ENCODE measurements at places on chromosomes 6 and 20.

GRCh38 chr6:140541288-140541687 is 1166.8 kb upstream of the CITED2 start:
- DNase-seq = no peak

GRCh38 chr6:33108307-33108706 is 32.5 kb downstream of the HLA-DPB1 start:
- DNase-seq = no peak

DNA sequence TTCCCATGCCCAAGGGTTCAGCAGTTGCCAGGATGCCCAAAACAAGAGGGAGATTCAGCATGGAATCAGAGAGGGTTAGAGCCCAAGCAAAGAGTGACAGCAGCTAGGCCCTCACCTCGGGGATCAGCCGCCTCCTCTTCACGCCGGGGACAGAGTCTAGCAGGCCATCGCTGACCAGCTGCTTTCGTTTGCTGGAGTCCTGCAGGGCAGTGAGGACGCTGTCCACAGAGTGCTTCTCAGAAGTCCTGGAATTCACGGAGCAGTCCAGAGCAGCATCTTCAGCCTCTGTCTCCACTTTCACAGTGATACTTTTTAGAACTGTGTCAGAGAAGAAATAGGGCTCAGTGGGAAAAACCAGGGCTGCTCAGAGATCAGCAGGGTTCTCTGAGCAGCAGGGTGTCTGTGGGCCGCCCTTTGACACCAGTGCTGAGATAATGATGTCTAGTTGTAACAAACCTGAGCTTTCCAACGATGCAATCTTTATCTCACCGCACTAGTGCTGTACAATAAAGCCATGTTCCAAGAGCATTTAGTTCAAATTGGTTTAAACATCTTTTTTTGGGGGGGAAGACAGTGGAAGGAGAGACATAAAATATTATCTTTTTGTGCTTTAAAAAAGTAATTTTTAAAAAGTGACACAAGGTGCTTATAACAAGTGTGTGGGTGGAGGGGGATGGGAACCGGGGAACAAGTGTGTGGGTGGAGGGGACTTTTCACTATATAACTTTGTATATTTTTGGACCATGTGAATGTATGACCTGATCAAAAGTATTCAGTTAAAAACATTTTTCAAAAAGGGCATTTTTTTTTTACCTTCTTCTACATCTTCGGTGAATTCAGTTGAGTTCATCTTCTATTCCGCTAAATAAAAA is 16.6 kb downstream of the BEND3 start:
- no peak for DNase-seq

DNA sequence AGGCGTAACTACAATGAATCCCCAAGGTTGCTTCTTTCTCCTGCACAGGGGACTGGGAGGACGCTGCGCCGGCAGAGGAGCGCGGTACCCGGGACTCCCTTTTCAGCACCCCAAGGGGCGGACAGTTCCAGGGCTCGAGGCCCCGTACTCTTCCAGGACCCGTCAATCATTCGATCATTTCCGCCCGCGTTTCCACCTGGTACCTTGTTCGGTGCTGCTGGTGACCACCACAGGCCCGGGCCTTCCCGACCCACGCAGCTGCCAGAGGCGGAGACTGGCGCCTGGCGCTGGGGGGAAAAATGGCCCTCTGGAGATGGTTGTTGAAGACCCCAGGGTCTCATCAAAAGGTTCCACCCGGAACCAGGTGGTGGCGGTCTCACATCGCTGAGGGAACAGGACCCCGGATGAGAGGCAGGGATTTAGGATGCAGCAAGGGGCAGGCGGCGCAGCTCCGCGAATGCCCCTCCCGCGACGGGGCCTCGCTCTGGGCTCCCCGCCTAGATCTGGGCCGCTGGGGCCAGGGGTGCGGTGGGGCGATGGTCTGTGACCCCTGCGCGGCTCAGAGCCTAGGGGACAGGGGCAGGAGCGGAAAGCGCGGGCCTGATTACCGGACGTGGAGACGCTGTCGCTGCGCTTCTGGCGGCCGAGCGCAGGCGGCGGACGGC is 744 bp downstream of the VSX1 start:
- no peak for DNase-seq

DNA sequence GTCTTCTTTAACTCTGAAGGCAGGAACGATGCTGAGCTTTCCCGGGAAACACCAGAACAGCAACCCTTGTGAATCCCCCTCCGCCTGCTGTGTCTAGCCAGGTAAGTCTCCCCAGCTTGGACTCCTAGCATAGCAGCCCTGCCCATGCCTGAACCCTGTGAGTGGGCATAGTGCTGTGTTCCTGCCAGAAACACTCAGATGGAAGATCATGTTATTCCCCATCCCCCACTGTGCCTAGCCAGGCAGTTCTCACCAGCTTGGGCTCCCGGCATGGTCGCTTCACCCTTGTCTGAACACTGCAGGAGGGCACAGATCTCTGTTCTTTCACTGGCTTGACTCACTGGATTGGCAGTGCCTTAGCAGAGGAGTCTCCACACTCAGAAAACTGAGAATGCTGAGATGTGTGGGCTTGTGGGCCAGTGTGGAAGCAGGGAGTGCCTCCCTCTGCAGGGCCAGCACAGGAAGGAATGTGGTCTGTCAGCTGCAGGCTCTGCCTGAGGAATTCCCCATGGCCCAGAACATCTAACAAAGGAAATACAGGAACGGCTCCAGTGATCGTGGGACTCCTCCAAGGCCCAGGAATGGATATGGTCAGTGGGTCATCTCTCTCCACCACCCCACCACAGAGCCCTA is 440.1 kb upstream of the ADGRB3 start:
- DNase-seq = no peak

DNA sequence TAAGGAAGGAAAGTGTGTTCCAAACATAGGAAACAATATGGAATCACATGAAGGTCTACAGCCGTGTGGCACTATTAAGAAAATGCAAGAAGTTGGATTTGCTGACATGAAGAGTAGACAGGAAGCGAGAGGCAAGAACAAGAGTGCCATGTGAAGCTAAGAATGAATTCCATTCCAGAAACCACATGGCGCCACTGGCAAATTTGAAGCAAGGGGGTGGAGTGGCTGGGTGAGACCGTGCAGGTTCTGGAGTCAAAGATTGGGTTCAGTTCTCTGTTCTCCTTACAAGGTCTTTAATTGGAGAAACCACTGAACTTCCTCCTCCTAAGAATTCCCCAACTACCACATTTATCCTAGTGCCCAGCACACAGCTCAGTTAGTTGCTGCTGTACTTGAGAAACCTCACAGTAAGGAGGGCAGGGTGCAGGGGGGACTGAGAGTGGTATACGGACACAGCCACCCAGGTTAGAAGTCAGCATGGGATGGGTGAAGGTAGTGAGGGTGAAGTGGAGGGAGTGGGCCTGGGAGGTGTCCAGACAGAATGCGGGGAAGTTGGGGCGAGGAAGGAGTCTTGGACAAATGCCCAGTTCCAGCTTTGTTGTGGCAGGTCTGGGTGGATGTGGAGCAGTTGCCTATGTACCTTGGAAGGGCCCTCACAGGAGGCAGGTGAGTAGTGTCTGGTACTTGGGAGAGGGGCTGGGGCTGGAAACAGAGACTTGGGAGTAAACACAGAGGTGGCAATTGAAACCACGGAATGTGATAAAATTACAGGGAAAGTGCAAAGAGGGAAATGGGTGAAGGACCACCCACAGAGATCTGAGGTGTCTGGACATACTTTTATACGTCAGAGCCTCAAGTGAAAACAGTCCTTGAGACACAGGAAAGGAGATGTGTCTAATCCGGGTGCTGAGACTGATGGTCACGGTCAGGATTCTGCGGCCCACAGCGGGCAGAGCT is 14.3 kb downstream of the LYRM4 start:
- no peak for DNase-seq

GRCh38 chr6:346386-347030 is 45.0 kb upstream of the IRF4 start:
- DNase-seq = no peak
